Activated CD8-positive, alpha-beta T cell treated with anti-CD3 and anti-CD28 coated beads for 36 hours (primary cell): ENCODE measurements at places on chromosomes 6 and 20. TPM values are rescaled to one million over a fixed set of nuclear protein-coding genes. Genes with fewer than 3 reads are reported as not detected.

Gene PKIB
- total RNA-seq: 0.90 TPM

Gene OXT
- not detected for total RNA-seq

GRCh38 chr6:164049517-164049988 lies 635.0 kb downstream of the QKI start:
- no peak for DNase-seq

GRCh38 chr20:31523361-31524283 lies 9.4 kb downstream of the HM13 start:
- DNase-seq: no peak

DNA sequence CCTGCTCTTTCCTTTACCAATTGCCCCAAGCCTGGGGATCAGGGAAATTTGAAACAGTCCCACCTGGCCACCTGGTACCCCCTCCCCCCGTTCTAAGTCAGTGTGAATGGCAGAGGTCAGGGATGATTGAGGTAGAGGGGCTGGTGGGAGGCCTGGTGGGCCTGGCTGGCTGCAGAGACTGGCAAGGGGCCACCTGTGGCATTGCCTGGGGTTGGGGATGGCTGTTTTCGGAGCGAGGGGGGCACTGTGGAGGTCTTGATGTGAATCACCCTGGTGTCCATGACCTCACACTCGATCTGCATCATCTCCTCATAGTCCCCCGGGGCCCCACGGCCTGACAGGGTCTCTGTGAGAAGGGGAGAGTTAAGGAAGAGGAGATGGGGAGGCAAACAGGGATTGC lies 6.5 kb upstream of the TNXB start:
- DNase-seq: no peak

DNA sequence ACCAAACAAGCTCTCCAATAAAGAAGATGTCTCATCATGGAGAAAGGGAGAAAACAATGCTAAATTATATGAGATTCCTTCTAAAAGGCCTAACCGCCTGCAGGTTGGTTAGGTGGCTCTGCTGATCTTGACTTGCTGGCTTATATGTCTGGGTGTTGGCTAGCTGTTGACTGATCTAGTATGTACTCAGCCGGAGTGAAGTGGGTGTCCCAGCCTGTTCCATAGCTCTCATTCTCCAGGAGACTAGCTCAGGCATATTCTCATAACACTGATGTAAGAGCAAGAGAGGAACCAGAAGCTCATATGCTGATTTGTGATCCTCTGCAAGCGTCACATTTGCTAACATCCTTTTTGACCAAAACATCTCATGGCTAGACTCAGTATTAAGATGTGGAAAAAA lies 473.0 kb downstream of the BMP2 start:
- no peak for DNase-seq

Gene RUNX2
- total RNA-seq: 8.0 TPM

Gene SF3B5
- 207 TPM for total RNA-seq

Gene MAK
- total RNA-seq: 0.32 TPM

DNA sequence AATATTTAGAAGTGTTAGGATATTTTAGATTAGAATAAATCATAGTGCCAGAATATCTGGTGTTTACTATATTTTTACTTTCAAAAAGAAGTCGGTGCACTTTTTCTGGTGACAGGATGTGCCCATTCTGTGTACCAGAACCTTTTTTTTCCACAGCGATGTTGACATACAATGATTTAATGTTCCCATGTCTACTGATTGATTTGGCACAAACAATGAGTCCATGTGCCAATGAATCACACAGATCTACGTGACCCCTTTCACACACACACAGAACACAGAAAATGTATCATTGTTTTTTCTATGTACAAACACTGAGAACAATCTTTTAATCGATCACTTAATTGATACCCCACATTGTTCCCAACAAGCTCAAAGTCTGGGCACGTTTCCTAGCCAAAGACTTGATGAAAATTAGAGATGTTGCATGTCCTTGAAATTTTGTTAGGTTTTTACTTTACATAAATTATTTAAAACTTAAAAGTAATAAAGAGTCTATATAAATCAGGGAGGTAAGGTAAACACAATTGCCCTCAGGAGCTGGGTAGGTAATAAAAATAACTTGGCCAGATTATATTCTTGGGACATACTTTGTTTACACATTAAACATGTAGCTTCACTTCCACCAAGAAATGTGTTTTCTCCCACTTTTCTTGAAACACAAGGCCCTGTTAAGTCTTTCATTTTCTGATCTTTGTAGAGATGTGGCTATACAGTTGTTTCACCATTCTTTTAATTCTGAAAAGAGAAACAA lies 36.4 kb upstream of the SOX4 start:
- DNase-seq: no peak

Gene ZNF165
- 3.6 TPM for total RNA-seq
